ENCODE measurements at places on chromosomes 16 and 17.

DNA sequence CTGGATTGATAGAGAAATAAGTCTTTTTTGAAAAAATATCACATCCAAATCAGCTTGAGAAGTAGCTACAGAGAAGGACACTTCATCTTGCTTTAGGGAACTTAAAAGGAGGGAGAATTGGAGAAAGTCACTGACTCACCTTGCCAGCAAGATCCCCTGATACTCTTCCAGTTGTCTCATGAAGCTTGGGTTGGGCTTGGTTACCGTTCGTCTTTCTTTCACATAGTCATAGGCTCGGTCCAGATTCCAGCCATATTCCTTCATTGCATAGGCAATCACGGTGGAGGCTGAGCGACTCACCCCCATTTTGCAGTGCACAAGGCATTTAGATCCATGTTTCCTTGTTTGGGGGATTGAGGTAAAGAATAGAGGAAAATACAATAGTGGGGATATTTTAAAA is 25.3 kb upstream of the CORO6 start:
- no peak for DNase-seq

- DNase-seq = peak; percentile 88
Observed at GRCh38 chr17:56819431-56820145, 14.1 kb downstream of the C17orf67 start.

DNA sequence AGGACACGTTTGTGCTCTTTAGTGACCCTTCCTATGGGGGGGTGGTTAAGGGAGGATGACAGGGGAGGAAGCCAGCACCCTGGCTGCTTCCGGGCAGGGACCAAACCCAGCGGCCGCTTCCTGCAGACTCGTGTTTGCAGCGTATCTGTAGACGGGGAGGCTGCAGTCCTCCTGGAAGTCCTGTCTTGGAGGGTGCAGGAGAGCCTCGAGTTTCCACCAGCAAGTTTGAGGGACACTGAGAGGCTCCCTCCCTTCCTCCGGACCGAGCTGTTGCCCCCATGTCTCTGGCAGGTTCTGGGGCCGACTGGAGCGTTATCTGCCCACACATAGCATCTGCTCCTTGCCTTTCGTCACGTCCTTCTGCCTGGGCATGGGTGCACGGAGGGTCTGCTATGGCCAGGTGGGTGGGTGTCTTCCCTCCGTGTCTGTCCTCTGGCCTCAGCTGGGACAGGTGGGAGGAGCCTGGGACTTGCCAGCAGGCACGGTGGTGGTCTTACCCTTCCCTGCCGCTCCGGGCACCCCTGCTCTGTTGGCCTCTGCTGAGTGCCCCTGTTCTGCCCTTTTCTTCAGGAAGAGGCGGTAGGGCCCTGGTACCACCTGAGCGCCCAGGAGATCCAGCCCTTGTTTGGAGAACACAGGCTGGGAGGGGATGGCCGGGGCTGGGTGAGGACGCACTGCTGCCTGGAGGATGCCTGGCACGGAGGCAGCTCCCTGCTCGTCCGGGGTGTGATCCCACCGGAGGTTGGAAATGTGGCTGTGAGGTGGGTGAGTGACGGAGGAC is 8.8 kb downstream of the ENGASE start:
- no peak for DNase-seq

GRCh38 chr17:82835766-82836512 is 3.9 kb downstream of the ZNF750 start:
- no peak for DNase-seq

GRCh38 chr16:17149904-17150483 is 320.8 kb downstream of the XYLT1 start:
- no peak for DNase-seq

Data from SK-MEL-5 (cell line).